ENCODE measurements at places on chromosomes 3 and 15.

DNA sequence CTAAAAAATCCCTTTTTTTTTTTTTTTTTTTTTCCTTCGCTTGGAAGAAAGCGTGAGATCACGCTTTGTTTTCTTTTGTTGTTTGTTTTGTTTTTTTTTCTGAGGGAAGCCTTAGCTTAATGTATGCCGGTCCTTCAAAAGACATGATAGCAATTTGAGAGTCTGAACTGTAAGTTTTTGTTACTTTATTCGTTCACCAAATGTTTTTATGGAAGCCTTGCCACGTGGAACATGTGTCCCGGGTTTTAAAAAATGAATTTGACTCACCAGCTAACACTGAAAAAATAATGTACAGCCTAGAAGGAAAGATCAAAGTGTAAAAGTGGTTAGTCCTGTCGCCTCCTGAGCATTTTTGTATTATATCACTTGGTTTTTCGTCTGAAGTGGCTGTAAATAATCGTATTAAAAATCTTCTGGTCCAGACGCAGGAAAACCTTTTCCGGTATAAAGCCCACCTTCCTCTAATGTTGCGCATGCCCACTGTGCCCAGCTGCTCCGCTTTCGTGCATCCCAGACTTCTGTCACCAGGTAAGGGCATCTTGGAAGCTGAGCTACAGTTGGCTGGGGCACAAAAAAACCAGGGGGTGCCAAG is 795 bp upstream of the MYNN start:
- peak; percentile 54 for DNase-seq

DNA sequence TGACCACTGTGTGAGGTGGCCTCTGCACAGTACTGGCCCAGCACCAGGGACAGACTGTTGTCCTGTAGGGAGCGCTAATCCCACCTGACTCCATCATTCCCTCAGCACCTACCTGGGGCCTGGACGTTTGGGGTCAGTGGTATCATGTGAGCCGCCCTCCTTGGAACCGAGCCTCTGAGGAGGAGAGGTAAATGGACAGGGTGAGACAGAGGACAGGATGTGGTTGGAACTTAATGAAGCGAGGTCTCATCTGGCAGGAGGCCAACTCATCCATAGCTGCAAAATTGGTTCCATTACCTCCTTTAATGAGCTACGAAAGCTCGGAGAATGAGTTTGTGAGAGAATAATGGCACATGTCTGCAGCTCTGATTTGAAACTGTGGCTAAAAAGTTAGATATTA is 13.9 kb downstream of the MAPKAPK3 start:
- DNase-seq, result no peak

DNA sequence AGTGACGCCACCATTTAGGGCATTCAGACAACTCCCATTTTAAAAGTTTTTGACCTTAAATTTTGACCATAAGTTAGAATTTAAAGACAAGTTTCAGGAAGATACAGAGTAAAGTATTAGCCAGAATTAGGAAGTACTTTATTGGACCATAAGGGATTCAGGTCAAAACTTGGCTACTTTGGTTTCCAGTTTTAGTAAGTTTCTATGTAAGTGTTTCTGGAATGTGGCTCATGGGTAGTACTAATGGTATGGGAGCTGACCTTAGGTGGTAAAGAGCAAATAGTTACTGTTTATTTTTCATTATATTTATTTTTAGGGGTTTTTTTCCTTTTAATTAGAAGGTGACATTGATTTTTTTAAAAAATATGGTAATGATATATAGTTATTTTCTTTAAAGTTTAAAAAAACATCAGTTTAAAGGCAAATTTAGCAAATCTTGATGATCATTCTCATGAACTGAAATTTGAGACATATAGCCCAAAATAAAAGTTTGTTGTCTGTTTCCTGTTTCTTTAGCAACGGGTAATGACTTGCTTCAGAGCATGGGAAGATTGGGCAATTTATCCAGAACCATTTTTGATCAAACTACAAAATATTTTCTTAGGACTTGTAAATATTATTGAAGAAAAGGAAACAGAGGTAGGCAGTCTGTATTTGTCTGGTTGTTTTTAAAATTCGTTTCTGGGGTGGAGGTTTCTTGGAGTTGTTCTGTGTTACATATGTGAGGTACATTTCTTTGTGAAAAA is 34.3 kb downstream of the U2SURP start:
- peak; percentile 10 for DNase-seq

- no peak for DNase-seq
Observed at GRCh38 chr3:174775603-174776002, 83.5 kb upstream of the NAALADL2 start.

- no peak for DNase-seq
Observed at GRCh38 chr3:33855884-33856546, 57.6 kb downstream of the PDCD6IP start.

GRCh38 chr15:60656481-60656880 is 177.5 kb upstream of the ICE2 start:
- no peak for DNase-seq

GRCh38 chr3:176714034-176714433 is 483.2 kb downstream of the TBL1XR1 start:
- no peak for DNase-seq

GRCh38 chr3:175381685-175382084 is 522.6 kb downstream of the NAALADL2 start:
- DNase-seq, result no peak

DNA sequence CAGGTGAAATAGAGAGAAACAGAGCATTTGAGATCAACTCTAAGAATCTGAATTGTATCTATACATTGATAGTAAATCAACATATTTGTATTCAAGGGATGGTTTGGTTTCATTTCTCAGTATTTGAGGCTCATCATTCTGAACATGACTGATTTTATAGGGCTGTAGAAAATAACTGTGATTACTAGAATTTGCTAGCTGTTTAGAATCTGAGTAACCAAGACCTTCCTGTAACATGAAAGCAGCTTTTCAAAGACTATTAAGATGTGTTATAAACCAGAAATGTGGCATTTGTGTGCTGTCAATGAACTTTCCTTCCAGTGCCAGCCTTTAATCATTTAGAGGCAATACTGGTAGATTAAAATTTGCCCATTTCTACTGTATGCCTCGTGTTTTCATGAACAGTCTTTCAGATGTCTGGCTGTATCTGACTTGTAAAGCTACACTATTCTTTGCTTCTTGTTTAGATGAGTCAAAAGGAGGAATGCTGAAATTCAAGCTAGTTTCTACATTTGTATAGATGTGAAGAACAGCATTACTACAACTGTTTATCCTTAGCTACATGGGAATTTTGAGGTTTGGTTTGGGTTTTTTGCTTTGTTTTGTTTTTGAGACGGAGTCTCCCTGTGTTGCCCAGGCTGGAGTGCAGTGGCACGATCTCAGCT is 137.3 kb upstream of the BHLHE40 start:
- peak; percentile 69 for DNase-seq

DNA sequence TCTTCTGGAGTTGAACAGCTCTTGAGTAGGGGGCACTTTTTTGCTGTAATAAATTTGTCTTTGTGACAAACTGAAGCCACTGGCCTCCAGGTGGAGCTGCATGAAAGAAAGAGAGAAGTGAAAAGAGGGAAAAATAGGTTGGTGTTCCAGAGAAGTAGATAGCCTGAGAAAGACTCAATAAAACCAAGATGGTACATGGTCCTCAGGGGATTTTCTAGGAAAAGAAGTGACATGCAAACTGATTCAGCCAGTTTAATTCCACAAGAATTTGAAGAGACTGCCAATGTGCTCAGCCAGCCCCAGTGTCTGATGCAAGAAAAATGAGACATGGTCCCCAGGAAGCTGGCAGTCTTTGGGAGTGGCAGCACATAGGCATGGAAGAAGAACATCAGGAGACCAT is 152.7 kb downstream of the CD47 start:
- peak; percentile 26 for DNase-seq

DNA sequence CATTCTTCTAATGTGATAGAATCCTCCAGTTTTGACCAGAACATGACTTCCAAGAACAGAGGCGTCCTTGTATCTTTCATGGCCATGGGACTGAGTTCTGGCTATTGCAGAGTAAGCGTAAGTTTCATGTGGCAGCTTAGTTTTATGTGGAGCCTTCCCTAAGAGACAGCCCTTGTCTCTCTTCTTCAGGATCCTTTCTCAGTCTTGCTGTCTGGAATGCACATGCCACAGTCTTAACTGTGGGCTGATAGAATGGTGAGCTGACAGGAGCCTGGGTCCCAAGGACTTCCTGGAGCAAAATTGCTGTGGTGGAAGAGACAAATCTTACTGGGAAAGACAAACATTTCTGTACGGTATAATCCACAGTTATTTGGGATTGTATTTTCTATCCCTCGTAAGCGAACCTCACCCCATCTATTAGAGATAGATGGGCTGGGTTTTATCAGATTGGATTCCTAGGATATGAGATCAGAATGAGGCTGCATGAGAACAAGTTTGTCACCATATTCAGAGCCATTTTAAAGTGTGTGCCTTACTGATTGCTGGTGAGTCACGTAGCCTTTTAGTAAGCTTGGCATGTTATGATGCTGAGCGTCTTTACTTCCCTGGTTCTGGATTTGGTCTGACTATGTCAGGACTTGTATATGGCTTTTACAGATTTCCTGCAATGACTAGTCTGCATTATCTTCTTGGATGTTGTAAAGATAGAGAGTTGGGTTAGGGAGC is 32.8 kb downstream of the CDIN1 start:
- no peak for DNase-seq

- DNase-seq, result no peak
Observed at GRCh38 chr3:7657214-7658112, 796.5 kb downstream of the GRM7 start.

DNA sequence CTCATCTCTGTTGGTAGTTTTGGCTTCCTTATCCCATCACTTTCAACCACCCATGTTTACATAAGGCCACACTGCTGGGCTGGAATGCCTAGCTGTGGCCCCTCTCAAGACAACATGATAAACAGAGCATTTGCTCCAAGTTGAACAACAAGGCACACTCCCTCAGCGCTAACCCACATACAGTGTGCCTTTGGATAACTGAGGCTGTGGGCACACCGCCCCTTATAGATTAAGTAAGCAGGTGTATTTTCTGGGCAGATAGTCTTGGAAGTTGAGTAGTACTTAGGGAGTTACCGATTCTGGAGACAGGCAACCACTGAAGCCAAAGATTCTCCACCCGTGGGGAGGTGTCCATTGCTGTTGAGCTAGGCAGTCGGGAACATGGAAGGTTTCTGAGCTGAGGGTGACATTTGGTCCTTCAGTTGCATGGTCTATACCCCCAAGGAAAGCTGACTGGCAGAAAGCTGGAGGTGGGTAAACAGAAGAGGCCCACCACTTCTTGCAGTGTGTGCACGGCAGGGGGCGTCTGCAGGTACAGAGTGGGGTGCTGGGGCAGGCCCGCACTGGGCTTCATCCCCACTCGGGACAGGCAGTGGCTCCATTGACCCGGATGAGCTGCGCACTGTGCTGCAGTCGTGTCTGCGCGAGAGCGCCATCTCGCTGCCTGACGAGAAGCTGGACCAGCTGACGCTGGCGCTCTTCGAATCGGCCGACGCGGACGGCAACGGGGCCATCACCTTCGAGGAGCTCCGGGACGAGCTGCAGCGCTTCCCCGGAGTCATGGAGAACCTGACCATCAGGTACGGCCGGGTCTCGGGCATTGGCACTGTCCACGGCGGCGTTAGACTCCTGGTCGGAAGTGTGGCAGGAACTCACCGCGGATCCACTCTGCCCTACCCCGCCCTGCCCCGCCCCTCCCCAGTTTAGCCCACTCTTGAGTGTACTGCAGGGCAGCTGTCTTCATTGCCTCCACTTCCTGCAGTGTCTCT is 16.8 kb downstream of the NOX5 start:
- peak; percentile 1 for DNase-seq

DNA sequence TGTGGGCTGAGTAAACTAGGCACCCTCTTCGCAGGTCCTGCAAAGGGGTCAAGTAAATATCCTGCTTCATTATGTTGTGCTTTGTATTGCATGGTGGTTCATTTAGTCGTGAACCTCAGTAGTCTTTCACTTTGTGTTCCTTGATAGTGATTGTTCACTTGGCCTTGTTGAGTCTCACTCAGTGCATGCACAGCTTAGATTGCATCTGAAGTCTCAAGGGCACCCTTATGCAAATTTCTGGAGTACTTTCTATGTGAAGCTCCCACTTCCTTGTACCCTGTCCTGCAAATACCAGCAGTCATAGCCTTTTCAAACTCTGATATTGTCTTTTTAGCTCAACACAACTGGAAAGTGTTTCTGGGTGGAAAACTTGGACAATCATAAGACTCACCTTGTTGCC is 519.2 kb downstream of the NAALADL2 start:
- DNase-seq, result no peak

DNA sequence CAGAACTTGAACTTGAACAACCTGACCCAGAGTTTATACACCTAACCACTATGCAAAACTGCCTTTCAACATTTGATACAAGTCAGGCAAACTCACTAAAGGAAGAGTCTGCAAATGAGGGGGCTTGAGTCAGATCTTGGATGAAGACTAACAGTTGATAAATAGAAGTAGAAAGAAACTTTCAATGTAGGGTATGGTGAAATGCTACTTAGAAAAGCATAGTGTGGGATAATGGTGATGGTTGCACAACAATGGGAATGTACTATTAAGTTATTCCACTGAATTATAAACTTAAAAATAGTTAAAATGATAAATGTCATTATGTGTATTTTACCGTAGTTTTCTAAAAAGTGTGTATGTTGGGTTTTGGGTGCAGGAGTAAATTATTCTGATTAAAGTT is 19.7 kb upstream of the ZNF280D start:
- no peak for DNase-seq

DNA sequence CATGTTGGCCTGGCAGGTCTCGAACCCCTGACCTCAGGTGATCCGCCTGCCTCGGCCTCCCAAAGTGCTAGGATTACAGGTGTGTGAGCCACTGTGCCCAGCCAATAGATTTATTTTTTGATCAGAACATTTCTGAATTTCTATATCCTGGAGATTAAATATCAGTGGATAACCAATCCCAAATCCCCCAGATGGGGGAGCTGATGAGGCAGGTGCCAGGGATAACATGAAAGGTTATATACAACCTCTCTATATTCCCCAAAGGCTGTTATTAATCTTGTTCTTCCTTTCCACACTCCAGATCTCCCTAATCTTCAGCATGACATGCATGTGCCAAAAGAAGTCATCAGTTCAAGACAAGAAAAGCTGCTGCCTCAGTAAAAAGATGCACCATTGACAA is 112.3 kb downstream of the WDR76 start:
- no peak for DNase-seq

GRCh38 chr15:67992834-67993233 is 61.3 kb upstream of the PIAS1 start:
- no peak for DNase-seq

DNA sequence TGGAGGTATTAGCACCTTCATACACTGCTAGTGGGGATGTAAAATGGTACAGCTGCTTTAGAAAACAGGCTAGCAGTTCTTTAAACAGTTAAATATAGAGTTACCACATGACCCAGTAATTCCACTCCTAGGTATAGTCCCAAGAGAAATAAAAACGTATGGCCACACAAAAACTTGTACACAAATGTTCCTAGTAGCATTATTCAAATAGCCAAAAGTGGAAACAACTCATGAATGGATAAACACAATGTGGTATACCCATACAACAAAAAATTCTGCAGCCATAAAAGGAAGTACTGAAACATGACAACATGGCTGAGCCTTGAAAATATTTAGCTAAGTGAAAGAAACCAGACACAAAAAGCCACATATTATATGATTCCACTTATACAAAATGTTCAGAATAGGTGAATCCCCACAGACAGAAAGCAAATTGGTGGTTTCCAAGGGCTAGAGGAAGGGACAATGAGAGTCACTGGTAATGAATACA is 40.8 kb upstream of the KLF13 start:
- DNase-seq, result no peak

- DNase-seq, result no peak
Observed at GRCh38 chr3:42656680-42657610, 3.4 kb downstream of the ZBTB47 start.

GRCh38 chr15:29534378-29534777 is 264.8 kb upstream of the NSMCE3 start:
- DNase-seq, result no peak

Data from CD4-positive, alpha-beta T cell treated with Interleukin-2 at 100 ng/mL for 4 hours (primary cell).